NCI-H774 (cell line): ENCODE measurements at places on chromosomes 3 and 15.
A peak's percentile ranks its signal among the peaks of the same experiment; 100 is the strongest.

DNA sequence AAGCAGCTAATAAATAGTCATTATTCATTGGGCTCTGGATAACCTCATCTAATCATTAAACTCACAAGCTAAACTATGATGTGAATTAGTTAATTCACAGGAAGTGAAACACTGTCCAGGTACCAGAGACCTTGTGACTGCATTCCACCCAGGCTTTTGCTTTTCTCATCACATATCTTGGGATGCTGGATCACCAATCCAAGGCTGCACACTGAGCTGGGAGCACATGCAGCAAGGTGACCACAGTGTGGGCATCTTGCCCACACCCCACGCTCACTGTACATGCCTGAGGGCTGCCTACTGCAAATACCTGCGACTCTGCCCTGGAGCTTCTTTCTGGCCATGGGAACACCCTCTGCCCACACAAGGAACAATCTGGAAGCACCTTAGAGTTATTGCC is 40.6 kb upstream of the TNFAIP8L3 start:
- no peak for DNase-seq

DNA sequence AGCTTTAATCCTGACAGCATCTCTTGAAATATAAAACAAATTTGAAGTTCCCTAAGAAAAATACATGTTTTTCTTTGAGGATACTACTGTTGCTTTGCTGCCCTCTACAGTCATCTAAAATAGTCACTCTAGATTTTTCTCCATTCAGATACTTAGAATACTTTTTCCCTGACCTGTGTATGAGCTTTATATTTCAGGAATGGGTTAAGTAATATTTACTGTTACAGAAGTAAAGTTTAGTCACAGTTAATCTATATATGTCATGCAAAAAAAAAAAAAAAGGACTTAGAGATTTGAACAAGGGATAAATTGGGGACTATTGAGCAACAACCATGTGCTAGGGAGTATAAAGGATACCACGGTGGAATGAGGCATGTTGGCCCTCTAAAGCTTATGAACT is 8.8 kb downstream of the NECTIN3 start:
- DNase-seq, result no peak

GRCh38 chr3:39279745-39280517 is at the start of gene CX3CR1:
Gene CX3CR1, minus strand, starts transcription at chr3:39280036. Its CDS starts 13,527 bp downstream, at chr3:39266509.
- no peak for DNase-seq

DNA sequence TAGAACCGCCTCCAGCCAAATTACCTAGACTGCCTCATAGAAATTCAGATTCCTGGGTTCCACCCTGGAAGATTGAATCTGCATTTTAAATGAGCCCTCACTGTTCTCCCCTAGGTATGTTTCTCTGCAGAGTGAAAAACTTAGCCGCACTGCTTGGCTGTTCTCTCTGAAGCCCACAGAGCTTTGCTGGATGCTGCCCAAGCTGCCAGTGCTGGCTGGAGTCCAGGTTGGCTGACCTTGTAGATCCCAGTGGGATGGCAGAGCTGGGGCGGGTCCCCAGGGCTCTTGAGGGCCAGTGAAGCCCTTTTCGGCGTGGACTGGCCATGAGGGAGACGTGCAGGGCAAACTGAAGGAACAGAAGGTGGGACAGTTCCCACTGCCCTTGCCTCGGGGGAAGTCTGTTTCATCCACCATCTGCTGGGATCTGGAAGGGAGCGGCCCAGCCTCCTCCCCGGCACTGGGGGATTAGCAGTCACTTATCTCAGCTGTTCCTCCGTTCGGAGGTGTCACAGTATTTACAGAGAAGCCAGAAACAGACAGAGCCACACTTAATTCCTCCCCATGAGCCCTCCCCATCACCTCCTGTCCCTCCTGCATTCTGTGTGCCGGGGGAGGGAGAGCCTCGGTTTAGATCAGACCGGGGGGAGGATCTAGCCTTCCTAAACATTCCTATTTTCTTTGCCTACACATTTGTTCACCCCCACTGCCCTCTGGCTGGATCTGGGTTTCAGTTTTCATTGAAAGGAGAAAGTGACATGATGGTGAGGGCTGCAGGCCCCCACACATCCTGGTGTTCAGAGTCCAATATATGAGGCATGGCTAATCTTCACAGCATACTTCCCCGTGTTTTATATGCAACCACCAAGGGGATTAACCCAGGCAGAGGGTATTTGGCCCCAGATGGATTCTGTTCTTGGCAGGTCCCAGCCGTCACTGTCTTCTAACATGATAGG is 4.1 kb upstream of the ACTC1 start:
- no peak for DNase-seq

GRCh38 chr15:60362321-60363086 is 35.3 kb downstream of the ANXA2 start:
- no peak for DNase-seq

DNA sequence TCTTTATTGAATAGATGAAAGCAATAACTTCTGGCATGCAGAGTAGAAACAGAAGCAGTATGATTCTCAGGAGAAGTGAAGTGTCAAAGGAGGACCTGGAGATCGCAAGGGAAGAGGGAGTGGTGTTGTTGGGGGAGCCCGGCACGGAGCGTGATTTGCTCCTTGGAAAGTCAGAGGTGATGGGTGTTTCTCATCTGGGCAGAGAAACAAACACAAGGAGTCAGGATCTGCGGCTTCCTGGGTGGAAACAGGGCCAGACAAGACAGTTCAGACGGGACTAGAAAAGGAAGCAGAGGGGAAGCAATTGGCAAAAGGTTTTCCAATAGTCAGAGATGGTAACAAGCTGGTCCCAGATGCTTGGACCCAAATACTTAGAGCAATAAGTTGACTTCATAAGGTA is 34.4 kb upstream of the CCDC80 start:
- DNase-seq, result no peak

- DNase-seq, result peak; percentile 70
These were observed 458 bp downstream of the MCF2L2 start for GRCh38 chr3:183427876-183428446.

DNA sequence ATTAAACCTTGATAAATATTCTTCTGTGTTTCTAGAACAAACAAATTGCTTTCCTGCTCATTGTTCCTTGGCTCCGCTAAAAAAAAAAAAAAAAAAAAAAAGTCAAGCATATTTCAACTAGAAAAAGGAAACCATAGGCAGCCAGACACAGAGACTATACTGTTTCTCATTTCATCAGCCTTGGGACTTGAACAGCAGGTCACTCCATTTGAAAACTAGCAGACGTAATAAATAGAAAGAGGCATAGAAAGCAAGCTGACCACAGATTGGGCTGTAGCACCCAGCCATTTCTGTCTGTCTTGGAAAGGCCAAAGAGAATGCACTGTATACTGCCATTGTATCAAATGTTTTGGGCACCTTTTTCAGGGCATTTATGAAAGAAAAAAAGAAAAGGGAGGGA is 697.1 kb downstream of the NLGN1 start:
- no peak for DNase-seq

DNA sequence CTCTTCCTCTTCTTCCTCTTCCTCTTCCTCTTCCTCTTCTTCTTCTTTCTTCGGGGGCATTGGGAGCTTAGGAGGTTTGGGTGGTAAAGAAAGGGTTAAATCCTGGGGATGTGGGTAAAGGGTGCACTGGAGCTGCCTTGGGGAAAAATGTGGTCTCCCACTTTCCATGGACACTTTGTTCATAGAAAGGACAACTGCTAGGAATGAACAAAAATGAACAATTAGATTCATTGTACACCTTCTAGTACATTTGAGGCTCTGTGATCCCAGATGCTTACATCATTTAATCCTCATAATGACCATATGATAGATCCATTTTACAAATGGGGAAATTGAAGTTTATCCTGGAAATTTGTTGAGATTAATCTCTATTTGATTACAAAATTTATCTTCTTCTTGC is 699.7 kb downstream of the TUSC7 start:
- no peak for DNase-seq

DNA sequence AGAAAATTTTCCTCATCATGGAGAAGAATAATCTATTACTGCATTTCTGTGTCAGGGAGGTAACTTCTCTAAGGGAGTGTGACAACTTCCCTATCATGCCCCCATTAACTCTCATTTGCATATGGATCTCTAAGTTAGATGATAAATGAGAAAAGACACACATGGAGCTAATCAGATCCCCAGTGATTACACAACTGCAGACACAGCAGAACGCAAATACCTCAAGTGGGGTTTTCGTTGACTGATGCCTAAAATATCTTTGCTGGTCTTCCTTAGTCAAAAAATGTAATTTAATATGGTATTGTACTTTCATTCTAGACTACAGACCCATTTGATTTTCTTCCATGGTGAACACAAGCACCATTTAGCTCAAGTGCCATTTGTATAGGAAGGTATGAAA is 630.5 kb downstream of the TBL1XR1 start:
- DNase-seq, result no peak

- peak; percentile 57 for DNase-seq
These were observed 39.3 kb downstream of the PLD1 start for GRCh38 chr3:171770689-171771620.

GRCh38 chr3:6542795-6543194 is 318.1 kb upstream of the GRM7 start:
- DNase-seq, result no peak

DNA sequence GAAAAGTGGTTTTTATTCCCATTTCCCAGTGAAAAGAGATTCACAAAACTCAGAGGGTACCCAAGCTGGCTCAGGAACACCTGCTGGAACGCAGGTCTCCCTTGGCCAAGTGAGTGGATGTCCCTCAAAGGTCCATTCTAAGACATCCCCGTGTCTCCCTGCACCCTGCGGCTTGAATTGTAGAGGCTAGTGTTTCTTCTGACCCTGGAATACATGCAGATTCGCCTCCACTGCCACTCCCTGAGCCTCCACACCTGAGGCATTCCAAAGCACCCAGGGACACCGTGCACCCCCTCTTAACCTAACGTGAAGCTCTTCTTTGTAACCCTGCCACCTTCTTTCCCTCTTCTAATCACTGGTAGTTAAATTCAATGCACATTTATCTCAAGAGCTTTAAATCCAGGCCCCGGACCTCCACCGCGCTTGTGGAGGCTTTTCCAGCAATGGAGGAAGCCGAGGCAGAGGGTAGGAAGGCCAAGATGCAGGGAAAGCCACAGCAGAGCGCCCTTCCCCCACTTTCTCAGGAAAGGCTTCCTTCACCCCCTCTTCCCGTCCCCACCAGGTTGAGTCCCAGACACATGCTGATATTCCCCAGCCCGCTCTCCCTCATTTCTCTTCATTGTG is 590 bp upstream of the ITGA11 start:
- no peak for DNase-seq

DNA sequence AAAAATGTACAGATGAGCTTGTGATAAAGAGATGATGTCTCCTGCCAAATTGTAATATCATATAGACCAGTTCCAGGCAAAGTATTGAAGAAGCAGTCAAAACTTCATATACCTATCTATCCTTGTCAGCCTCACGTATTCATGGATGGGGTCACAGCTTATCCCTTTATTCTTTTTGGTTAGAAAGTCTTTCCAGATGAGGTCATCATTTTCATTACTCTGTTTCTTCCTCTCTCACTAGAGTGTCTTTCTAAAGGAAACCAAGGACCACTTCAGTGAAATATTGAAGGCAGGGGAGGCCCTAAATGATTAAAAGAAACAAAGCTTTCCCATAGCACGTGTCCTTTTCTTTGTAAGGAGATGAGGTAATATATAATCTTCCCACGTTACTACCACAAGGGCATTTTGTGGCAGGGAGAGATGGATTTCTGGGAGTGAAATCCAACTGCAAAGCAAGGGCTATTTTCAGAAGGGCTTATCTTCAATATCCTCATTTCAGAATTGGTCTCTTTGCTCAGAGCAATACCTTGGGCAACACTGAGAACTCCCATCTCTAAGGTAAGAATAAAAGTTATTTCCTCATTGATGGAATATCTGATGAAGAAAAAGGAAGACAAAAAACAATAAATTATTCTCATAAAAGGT is 260.2 kb downstream of the TIGIT start:
- no peak for DNase-seq

- DNase-seq, result no peak
These were observed 33.9 kb downstream of the RNU5B-1 start for GRCh38 chr15:65338366-65338765.

- no peak for DNase-seq
These were observed 102.8 kb downstream of the PEX5L start for GRCh38 chr3:179933914-179934313.

DNA sequence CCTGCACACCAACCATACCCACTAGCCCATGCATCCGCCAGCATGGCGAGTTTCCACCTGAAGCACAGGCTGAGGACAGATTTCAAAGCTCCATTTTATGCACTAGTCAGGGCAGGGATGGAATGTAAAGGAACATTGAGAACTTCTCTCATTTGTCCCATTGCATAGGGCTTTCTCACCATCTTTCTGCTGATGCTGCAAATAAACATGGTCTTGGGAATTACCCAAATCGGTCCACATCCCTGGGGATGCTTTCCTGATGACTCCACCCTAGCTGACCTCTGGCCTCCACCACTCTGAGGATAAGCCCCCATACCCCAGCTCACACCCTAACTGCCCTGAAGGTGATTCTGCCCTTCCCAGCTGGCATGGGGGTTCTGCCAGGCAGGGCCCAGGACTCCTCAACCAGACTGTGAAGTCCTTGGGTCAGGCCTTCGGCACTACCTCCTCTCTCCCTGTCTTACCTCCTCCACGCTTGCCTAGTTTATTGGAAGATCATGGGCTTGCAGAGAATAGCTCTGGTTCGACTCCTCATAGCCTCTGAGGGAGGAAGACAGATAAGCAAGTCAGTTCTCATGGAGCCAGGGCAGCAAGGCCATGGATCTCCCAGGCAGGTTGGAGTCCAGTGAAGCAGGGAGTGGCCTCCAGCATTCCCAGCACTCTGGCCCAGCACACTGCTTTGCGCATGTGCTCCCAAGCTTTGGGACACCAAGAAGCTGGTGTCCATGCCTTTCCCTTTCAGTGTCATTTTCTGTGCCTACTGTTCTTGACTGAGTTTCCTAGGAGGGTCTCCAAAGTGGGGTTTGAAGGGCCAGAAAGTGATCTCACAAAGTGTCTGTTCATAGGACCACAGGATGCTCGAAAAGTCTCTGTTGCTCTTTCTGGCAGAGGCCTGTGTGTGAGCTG is 27.6 kb upstream of the XYLB start:
- no peak for DNase-seq

- DNase-seq, result no peak
These were observed 148.6 kb upstream of the MME start for GRCh38 chr3:154931484-154931883.
